Breast epithelium (tissue), 4 donors: ENCODE measurements at places on chromosomes 3 and 15. TPM values are rescaled to one million over a fixed set of nuclear protein-coding genes. Genes with fewer than 3 reads are reported as not detected.

- peak within 1 kb of the TSS; percentile 78 for H3K27ac ChIP-seq
- H3K4me1 ChIP-seq, result peaks cover 28% of the 10 kb centered on the region
- no peaks in the 10 kb centered on the region for H3K36me3 ChIP-seq
- H3K4me3 ChIP-seq, result peak within 1 kb of the TSS; percentile 66
- DNase-seq, result peak; percentile 64
- no peaks in the 10 kb centered on the region for H3K27me3 ChIP-seq
Measured at GRCh38 chr3:50154840-50155490, at the start of gene SEMA3F. TSS of gene SEMA3F (plus strand) at chr3:50155324. CDS start at chr3:50159623, 4,299 bp downstream.

The CCDC12 gene
- total RNA-seq, result 43.9 TPM

DNA sequence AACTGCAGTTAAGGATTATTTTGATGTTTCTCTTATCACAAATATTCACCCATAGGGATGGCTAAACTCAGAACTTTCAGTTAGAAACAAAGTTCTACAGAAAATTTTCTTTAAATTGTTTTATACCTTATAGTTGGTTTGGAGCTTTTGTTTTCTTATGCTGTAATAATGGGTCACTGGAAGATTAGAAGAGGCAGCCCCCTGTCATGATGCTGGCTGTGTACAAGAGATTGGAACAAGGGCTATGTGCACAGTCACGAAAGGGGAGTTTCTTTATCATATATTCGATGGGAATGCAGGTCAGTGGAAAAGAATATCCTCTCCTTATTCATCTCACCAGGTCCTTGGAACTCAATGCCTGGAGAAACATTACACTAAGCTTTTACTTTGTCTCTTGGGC, 12.0 kb upstream of the CPA3 start:
- no peak overlapping the region for H3K4me3 ChIP-seq
- no peaks in the 10 kb centered on the region for H3K4me1 ChIP-seq
- H3K27ac ChIP-seq, result no peak overlapping the region
- no peaks in the 10 kb centered on the region for H3K27me3 ChIP-seq

GRCh38 chr15:95865330-95865739, 465.2 kb upstream of the NR2F2 start:
- no peak overlapping the region for H3K27ac ChIP-seq
- no peaks in the 10 kb centered on the region for H3K27me3 ChIP-seq
- no peaks in the 10 kb centered on the region for H3K4me1 ChIP-seq

DNA sequence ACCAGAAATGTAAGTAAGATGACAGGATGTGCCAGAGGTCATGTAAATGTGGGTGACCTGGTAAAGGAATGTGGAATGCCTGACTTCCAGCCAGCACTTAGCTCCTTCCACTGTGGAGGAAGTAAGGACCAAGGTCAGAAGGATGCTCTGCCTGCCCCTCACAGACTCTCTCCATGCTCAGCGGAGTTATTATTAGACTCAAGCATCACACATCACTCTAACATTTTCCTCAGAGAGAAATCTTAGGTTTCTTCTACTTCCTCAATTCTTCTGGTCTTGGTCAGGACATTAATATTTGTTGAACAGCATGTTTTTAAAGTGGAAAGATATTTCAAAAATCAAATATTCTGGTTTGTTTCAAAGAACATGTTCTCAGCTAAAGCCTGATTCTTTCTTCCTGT, 231.4 kb upstream of the WNT5A start:
- no peak overlapping the region for H3K4me3 ChIP-seq
- DNase-seq, result no peak
- no peaks in the 10 kb centered on the region for H3K36me3 ChIP-seq
- no peaks in the 10 kb centered on the region for H3K27me3 ChIP-seq
- no peaks in the 10 kb centered on the region for H3K4me1 ChIP-seq

The KIF15 gene
- total RNA-seq, result 0.73 TPM

DNA sequence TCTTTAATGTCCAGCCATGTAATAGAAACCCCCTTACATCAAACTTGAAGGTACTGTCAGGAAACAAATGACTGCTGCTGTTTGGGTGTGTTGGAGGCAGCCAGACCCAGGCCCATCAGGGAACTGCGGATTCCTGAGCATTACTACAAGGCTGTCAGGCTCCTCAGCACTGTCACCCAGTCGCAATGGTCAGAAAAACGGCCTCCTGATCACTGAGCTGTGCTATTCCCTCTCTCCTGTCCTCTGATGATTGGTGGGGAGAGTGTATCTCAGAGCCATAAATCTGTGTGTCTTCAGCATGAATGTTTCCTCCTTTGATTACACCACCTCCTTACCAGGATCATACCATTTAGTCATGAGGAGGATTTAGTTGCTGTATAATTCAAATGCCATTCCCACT, 135.2 kb upstream of the GADL1 start:
- no peaks in the 10 kb centered on the region for H3K27me3 ChIP-seq
- H3K36me3 ChIP-seq, result no peaks in the 10 kb centered on the region
- DNase-seq, result no peak
- H3K4me3 ChIP-seq, result no peak overlapping the region

- H3K4me3 ChIP-seq, result no peak overlapping the region
- no peaks in the 10 kb centered on the region for H3K27me3 ChIP-seq
- H3K36me3 ChIP-seq, result no peaks in the 10 kb centered on the region
- peak overlapping the region; percentile 54 for H3K27ac ChIP-seq
- peaks cover 13% of the 10 kb centered on the region for H3K4me1 ChIP-seq
- peak; percentile 27 for DNase-seq
Measured at GRCh38 chr15:44102675-44103254, 92.3 kb downstream of the FRMD5 start.

DNA sequence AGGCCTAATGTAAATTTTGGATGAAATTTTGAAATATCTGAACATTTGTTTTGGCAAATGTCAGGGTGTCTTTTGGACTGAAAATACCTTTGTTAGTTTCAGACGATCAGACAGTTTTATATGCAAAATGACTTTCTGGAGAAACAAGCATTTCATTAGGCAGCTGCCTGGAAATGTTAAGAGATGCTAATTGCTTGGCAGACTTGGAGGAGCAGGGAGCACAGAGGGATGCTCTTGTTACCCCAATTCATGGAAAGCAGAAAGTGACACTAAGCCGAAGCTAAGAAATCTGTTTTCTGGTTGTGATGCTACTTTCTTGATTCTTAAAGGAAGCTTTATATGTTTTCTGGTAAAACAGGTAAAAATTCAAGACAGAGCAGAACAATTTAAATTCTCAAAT, 204.3 kb upstream of the GBE1 start:
- H3K36me3 ChIP-seq, result no peaks in the 10 kb centered on the region
- H3K27me3 ChIP-seq, result no peaks in the 10 kb centered on the region
- no peak overlapping the region for H3K4me3 ChIP-seq
- DNase-seq, result no peak
- H3K27ac ChIP-seq, result no peak overlapping the region

The CDHR4 gene
- not detected for total RNA-seq

GRCh38 chr15:65081758-65082157, 5.2 kb downstream of the KBTBD13 start:
- H3K27me3 ChIP-seq, result no peaks in the 10 kb centered on the region
- no peaks in the 10 kb centered on the region for H3K4me1 ChIP-seq
- no peak overlapping the region for H3K27ac ChIP-seq
- no peaks in the 10 kb centered on the region for H3K36me3 ChIP-seq

DNA sequence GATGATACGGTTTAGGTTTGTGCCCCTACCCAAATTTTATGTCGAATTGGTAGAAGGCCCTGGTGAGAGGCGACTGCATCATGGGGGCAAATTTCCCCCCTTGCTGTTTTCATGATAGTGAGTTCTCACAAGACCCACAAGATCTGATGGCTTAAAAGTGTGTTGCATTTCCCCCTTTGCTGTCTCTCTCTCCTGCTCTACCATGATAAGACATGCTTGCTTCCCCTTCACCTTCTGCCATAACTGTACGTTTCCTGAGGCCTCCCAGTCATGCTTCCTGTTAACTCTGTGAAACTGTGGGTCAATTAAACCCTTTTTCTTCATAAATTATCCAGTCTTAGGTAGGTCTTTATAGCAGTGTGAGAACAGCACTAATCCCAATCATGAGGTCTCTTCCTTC, 381.2 kb downstream of the RSL24D1 start:
- DNase-seq, result no peak
- H3K36me3 ChIP-seq, result no peaks in the 10 kb centered on the region
- no peak overlapping the region for H3K4me3 ChIP-seq
- no peak overlapping the region for H3K27ac ChIP-seq
- no peaks in the 10 kb centered on the region for H3K4me1 ChIP-seq

The CD86 gene
- 12.6 TPM for total RNA-seq

DNA sequence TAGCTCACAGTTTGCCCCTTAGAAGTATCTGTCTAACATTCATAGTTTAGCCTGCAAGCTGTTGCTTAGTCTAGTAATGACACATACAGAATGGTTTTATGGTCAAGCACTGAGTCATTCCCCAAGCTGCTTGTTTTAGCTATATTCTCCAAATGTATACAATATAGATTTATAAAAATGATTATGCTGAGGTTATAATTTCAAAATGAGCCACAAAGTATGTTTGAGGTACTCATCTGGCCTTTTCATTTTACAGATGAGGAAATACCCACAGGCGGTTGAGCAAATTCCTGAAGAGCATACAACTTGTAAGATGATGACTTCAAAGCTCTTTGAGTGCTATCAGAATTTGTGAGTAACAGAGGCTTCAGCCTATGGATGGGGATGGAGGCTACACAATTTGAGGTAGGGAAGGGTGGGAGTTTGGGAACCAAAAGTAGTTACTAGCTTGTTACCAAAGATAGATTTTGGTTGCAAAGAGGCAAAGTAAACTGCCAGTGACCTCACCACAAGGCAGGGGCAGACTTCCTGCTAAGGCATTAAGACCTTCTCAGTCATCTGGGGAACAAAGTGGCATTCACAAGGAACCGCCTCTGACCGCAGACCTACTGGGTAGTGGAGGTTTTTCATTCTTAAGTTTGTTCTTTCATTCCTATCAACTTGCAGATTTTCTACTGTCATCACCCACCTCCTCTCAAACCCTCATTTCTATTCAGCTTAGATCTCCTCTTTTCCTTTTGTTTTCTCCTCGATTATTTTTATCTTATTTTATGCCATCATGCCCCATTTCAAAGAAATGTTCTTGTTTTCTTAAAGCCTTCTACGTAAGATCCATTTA, 257.2 kb upstream of the NECTIN3 start:
- H3K4me1 ChIP-seq, result no peaks in the 10 kb centered on the region
- H3K4me3 ChIP-seq, result no peak overlapping the region
- H3K27ac ChIP-seq, result no peak overlapping the region
- H3K27me3 ChIP-seq, result no peaks in the 10 kb centered on the region

- no peaks in the 10 kb centered on the region for H3K4me1 ChIP-seq
- no peak overlapping the region for H3K27ac ChIP-seq
- H3K4me3 ChIP-seq, result no peak overlapping the region
- H3K27me3 ChIP-seq, result no peaks in the 10 kb centered on the region
Measured at GRCh38 chr3:130699765-130700164, 46.9 kb downstream of the PIK3R4 start.

- no peaks in the 10 kb centered on the region for H3K4me1 ChIP-seq
- no peaks in the 10 kb centered on the region for H3K27me3 ChIP-seq
- H3K36me3 ChIP-seq, result no peaks in the 10 kb centered on the region
- H3K27ac ChIP-seq, result peak overlapping the region; percentile 89
- no peak overlapping the region for H3K4me3 ChIP-seq
Measured at GRCh38 chr3:170740285-170740684, 129.7 kb downstream of the RPL22L1 start.
